ENCODE measurements at places on chromosomes 16 and 17.

DNA sequence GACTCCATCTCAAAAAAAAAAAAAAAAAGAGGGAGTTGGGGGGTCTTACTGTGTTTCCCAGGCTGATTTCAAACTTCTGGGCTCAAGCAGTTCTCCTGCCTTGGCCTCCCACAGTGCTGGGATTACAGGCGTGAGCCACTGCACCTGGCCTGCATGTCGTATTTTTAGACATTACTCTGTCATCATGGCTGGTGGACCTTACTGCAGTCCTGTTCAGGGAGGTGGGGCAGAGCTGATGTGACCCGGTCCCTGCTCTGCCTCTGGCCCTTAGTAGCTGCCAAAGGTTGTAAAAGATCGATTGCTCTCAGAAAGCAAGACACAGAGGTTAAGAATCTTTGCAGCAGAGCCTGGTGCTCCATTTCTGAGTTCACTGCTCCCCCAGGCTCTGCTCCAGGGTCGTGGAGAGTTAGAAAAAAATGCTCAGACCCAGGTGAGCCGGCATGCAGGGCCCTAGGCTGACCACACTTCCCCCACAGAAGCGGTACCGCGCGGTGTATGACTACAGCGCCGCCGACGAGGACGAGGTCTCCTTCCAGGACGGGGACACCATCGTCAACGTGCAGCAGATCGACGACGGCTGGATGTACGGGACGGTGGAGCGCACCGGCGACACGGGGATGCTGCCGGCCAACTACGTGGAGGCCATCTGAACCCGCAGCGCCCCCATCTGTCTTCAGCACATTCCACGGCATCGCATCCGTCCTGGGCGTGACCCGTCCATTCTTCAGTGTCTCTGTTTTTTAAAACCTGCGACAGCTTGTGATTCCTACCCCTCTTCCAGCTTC lies 7.1 kb upstream of the LASP1NB start:
- DNase-seq = no peak

- no peak for DNase-seq
These were observed 23.1 kb downstream of the MPHOSPH6 start for GRCh38 chr16:82146957-82147356.

DNA sequence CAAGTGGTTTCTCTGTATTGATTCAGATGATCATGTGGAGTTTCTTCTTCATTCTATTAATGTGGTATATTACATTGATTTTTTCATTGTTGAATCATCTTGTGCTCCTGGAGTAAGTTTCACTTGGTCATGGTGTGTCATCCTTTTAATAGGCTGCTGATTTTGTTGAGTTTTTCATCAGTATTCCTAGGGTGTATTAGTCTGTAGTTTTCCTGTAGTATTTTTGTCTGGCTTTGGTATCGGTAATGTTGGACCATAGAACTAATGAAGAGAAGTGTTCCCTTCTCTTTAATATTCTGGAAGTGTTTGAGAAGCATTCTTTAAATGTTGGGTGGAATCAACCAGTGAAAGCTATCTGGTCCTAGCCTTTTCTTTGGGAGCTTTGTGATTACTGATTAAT lies 99.0 kb downstream of the OMG start:
- no peak for DNase-seq

DNA sequence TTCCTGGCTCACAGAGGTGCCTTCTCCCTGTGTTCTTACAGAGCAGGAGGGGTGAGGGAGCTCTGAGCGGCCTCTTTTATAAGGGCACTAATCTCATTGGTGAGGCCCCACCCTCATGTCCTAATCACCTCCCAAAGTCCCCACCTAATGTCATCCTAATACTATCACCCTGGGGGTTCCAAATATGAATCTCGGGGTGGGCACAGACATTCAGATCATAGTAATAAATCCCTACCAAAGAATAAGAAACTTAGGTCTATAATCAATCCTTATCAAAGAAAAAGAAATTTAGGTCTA lies 32.3 kb upstream of the METRNL start:
- no peak for DNase-seq

- DNase-seq = no peak
These were observed 12.8 kb downstream of the AXIN1 start for GRCh38 chr16:339680-340079.

- DNase-seq = no peak
These were observed 54.8 kb upstream of the MAP3K14 start for GRCh38 chr17:45371414-45372324.

GRCh38 chr17:61140081-61140786 lies 259.4 kb upstream of the TBX2 start:
- DNase-seq = no peak

DNA sequence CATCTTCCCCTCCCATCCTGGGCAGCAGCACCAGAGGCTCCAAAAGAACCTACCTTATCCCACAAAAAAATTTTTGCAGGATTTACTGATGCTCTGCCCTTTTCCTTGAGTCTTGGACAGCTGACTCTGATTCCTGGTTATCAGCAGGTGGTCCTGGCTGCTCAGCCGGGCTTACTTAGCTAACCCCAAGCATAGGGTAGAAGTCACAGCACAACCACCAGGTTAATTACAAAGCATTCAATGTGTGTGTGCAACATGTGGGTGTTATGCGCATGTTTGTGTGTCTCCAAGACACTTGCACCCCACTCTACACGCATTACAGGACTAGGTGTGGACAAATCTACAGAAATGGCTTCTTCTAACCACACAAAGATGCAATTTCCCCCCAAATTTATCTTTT lies 36.3 kb downstream of the PECAM1 start:
- DNase-seq = no peak

- DNase-seq = no peak
These were observed 39.0 kb upstream of the SEC14L1 start for GRCh38 chr17:77101521-77102410.

DNA sequence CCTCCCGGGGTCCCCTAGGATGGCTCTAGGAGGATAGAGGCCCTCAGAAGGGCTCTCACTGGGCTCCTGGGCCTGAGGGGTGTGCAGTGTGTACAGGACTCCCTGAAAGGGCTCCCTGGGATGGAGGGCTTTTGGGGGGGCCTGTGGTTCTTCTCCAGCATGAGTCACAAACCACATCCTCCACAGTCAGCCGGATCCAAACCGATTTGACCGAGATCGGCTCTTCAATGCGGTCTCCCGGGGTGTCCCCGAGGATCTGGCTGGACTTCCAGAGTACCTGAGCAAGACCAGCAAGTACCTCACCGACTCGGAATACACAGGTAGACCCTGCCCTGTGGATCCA lies 4.5 kb downstream of the TRPV2 start:
- no peak for DNase-seq

- no peak for DNase-seq
These were observed 1.6 kb downstream of the FAM117A start for GRCh38 chr17:49762151-49762941.

- DNase-seq = no peak
These were observed 95.7 kb upstream of the AKTIP start for GRCh38 chr16:53598511-53599275.

DNA sequence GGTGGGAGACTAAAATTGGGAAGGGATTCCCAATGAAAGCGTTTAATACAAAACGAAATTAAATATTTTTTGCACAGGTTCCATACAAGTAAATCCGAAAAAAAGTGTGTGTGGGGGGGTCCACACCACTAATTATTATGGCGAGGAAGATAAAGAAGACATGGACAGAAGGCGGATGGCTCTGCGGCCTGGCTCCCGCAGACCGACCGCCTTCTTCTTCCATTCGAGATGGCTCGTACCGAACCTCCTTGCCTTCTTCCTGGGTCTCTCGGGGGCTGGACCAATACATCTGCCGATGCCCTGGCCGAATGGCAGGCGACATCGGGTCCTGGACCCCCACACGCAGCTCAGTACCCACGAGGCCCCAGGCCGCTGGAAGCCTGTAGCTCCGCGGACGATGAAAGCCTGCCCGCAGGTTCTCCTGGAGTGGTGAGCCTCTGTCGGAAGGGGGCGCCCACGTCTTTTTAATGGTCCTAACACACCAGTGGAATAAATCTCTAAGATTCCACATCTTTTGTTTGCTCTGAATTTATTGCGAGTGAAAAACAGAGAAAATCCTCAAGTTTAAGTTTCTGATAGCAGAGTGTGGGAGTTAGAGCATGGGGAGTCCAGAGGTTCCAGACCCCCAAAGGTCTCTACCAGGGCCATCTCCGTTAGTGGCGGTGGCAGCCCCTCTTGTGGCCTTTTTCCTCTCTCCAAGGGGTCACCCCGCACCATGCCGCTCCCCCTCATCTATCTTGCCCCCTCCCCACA lies 1.4 kb downstream of the PRAC2 start:
- DNase-seq = peak; percentile 50

- DNase-seq = no peak
These were observed 5.3 kb downstream of the MAF start for GRCh38 chr16:79595231-79595641.

- DNase-seq = no peak
These were observed 276.8 kb downstream of the STX8 start for GRCh38 chr17:9298776-9299295.

DNA sequence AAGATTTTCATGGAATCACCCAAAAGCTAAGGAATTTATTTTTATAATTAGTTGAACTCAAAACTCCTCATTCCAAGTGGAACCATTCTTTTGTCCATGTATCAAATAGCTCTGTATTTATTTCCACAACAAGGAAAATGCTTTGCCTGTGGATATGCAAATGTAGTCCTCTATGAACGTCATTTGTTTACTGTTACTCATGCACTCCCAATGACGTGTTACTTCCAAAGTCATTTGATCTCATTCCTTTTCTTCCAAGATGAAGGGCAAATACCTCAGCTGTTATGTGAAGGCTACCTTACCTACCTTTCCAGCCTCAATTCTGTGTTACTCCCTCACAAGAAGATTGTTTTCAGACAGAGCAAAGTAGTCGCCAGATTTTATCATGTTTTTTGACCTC lies 83.7 kb downstream of the ITFG1 start:
- DNase-seq = no peak

- DNase-seq = no peak
These were observed 70.7 kb upstream of the HNF1B start for GRCh38 chr17:37815536-37815935.

DNA sequence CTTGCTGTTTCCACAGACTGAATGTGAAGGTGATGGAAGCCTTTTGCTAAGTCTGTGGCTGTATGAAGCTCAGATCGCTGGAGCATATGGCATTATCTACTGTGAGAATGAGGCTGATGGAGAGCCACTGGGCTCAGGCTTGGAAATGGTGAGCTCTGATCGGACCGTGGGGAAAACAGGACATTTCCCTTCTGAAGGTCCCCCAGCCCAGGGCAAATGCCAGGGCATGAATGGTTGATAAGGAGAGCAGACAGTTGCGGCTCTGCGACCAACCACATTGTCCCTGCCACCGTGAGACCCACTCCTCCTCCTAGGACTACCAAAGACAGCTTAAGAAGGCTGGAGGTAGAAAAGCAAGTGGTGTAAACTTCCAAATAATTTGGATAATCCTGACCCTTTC lies 4.7 kb upstream of the CUEDC1 start:
- DNase-seq = no peak

DNA sequence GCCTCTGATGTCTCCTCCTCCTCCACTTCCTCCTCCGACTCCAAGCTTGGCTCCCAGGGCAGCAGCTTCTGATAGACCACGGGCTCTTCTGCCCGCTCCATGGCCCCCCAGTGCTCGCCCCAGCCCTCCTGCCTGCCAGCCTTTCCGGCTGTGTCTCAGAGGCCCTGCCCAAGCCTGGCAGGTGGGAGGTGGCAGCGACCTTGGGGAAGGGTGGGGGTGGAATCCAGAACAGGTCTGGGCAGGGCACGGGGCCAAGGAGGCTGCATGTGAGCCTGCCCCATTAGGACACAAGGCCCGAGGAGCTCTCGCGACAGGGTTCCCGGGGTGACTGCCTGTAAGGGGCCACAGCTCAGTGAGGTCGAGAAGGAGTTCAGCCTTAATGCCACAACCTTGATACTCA lies at the start of gene GGT6:
GGT6 (minus strand) TSS at position 157 of the 400 bp plus-strand sequence; CDS start at position 101, 56 bp downstream.
- DNase-seq = no peak

GRCh38 chr17:21425736-21426135 lies 49.6 kb downstream of the KCNJ12 start:
- no peak for DNase-seq

- no peak for DNase-seq
These were observed 240.9 kb downstream of the ENGASE start for GRCh38 chr17:79315358-79316105.

GRCh38 chr17:48004983-48005382 lies 32.6 kb downstream of the COPZ2 start:
- DNase-seq = no peak

DNA sequence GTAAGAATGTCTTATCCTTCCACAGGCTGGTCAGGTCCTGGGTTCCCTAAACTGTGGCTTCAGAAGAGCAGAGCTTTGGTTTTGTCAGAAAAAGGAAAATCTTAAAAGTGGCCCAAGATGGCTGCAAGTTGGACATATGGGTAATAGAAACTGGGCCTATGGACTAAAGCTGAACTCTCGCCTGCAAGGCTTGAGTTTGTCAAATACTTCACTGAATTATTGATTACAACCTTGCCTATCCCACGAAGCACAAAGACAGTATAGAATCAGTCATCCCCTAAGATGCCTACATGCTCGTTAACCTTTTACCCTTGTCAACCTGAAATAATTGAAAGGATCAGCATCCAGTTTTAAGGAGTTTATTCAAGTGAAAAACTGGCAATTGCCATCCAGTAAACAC lies 20.7 kb downstream of the RNF112 start:
- no peak for DNase-seq

DNA sequence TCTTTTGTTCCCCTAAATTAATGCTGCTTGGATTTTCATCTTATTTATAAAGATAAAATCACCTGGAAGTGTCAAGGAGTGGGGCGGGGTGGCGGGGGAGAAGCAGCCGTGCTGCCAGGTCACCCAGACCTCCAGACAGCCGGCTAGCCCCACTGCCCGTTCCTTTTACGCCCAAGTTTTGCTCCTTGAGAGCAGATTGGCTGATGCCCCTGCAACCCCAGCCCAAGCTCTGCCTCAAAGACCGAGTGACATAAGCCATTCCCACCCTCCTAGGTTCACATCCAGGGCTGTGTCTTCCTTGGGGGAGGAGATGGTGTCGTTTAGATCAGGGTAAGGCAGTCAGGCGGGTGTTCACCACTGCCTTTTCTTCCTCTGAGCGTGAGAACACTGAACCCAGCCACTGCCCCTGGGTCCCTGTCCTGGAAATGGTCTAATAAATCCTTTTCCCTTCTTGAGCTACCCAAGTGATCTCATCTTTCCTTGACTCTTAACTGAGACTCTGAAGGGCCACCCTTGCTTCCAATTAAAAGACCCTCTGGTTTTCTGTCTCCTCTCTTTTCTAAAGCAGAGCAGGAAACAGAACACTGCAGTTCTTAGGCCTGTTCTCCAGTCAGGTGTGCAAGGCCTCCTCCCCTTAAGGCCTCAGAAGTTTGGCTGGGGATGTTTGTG lies 5.7 kb downstream of the PDF start:
- no peak for DNase-seq

Data from stimulated activated CD8-positive, alpha-beta memory T cell treated with anti-CD3 and anti-CD28 coated beads, Interleukin-7, amount 100 ng/mL, for 24 hours (primary cell).